ENCODE measurements at places on chromosomes 6 and 20.

DNA sequence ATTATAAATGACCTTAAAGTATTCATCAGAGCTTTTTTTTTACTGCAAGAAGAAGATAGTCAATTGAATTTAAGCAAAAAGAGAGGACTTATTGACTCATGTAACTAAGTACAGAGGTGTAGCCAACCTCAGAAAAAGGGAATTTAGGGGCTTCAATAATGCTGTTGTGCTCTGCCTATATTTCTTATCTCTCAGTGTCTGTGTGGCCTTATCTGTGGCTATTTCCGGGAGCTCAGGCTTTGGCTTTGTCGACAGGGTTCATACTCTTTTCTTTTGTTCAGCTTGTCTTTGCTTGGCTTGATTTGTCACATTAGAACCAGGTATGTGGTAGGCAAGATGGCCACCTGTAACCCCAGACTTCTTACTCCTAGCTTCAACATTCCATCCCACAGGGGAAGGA, 38.6 kb upstream of the FABP7 start:
- DNase-seq: no peak

GRCh38 chr20:5602346-5602745, 147.9 kb upstream of the SHLD1 start:
- DNase-seq: no peak

DNA sequence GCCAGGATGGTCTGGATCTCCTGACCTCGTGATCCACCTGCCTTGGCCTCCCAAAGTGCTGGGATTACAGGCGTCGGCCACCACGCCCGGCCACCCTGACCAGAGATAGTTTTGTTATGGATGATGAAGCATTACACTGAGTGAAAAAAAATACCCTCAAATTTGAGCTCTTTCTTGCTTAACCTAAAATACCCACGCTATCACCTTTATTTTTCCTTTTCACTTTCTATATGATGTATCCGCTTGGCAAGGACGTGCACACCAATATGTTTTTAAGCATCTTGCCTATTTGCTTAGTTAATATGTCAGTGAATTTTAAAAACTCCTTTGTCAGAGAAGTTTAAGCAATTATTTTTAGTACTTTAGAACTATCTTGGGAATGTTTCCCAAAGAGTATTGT, 150.4 kb downstream of the INSM1 start:
- DNase-seq: peak; percentile 28

DNA sequence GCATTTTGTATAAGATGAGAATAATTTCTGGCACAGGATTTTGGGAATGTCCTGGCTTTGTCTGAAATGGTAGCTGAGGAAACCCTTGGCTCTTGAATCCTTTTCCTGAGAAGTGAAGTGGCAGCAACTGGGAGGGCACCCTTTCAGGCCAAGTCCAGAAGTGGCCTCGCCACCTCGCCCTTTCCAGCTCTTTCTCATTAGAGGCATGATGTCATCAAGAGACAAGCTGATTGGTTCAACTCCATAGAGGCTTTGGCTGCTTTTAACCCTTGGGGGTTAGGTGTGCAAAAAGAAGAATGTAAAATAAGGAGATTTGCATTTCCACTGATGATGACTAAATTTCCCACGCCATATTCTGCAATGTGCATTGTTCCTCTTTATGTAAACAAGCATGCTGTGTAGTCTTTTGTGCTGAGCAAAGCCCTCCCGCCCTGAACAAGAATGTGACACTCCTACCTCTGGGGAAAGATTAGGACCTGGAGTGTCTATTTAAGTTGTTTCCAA, 116.5 kb downstream of the TCP11 start:
- no peak for DNase-seq

DNA sequence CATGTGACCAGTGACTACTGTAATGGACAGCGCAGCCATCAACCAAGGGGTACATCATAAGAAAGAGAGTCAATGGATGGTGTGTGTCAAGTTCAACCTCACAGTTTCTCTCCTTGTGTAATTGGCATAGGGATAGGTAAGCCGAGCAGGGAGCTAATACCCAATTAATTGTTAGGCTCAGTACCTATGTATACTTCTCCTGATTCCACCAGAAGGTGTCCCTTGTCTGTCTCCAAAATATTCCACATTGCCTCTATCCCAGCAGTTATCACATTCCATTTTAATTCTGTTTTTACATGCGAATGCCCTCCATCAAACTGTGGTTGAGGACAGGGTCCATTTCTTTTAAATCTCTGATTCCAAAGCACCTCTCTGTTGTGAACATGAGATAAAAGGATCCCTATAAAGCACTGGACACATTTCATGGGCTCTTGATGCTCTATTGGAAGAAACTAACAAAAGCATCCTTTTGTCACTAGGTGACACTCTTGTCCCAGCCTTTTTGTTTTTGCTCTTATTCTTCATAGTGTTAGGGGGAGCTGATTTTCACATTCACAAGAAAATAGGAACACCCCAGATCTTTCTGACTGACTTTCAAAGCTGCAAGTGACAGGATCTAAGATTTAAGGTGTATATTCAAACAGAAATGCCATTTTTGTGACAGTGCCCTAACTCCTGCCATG, 38.9 kb downstream of the FBXO9 start:
- DNase-seq: peak; percentile 56

DNA sequence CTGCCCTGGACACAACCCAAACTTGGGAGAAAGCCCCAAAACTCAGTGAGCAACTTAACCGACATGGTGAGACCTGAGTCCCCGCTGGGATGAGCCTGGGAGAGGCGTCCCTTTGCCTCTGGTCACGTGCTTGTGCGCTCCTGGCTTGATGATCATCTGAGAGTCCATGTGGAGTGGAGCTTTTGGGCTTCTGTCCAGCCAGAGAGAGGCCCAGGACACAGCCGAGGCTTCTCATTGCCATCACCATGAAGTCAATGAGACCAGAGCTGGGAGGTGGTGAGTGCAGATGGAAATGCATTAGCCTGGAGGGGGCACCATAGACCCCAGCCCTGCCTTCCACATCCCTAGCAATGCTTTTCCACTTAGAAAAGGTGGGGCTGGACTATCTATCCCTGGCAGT, 250.0 kb downstream of the SLC24A3 start:
- no peak for DNase-seq

GRCh38 chr6:37940074-37940847, 120.7 kb downstream of the ZFAND3 start:
- DNase-seq: no peak
